Stromal cell of bone marrow (primary cell): ENCODE measurements at places on chromosomes 7 and 10.
A peak's percentile ranks its signal among the peaks of the same experiment; 100 is the strongest.

DNA sequence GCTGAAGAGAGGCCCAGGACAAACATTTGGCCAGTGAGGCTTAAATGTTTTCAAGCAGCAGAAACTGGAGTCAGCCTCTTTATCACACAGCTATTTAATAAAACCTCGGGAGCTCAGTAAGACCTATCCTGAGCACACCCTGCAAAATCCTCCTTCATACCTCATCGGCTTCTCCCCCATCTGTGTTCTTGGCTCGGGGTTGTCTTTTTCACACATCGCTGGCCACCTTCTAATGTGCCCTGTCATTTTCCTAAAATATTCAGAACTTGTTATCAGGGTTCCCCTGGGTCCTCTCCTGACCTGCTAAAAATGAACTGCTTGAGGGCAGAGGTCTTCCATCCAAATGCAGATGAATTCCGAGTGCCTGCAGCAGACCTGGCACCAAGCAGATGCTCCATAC lies 310.3 kb upstream of the AKR1E2 start:
- no peak for DNase-seq

GRCh38 chr10:3687510-3688081 lies 97.4 kb downstream of the KLF6 start:
- DNase-seq, result no peak

DNA sequence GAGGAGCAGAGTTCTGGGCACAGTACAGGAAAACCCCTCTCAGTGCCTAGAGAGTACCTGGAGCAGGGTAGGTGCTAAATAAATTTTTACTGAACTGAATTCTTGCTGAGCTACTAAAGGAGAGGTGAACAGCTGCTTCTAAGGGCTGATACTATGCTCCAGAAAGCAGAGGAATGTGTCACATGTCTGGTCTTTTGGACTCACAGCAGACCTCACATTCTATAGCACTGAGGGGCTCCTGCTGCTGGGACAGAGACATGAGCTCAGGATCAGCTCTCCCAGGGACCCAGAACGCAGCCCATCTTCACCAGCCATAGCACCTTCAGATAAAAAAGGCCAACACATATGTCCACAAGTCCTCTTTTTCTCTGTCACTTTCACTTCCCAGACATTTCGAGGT lies 133.0 kb upstream of the KLF14 start:
- DNase-seq, result no peak

DNA sequence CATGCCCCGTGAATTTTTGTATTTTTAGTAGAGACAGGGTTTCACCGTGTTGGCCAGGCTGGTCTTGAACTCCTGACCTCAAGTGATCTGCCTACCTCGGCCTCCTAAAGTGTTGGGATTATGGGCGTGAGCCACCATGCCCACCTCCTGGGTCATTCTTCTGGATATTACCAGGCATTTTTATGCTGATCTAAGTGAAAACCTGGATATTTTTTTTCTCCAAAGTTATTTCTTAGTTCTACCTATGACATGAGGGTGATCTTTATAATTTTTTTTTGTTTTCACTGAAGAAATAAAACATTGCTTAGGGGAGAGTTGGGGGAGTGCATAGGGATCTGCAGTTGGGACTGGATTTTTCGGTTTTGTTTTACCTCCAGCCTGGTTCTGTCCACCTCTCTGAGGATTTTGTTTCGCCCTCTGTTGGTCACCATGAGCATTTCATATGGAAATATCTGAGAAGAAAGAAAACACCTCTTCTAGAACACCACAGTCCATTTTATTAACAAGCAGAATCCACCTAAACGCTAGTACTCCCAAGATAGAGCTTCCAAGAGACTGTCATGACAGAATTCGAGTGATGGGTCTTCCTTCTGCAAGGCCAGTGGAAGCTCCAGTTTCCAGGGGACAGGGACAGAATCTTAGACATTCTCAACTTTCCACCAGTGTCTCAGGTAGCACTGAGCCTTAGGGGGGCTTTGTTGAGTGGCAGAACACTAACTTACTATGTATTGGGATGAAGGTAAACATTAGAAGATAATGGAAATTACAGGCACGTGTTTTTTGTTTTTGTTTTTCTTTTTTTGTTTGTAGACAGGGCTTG lies 33.4 kb upstream of the AFAP1L2 start:
- no peak for DNase-seq

- no peak for DNase-seq
Measured at GRCh38 chr10:116169782-116170445, 103.1 kb downstream of the GFRA1 start.

DNA sequence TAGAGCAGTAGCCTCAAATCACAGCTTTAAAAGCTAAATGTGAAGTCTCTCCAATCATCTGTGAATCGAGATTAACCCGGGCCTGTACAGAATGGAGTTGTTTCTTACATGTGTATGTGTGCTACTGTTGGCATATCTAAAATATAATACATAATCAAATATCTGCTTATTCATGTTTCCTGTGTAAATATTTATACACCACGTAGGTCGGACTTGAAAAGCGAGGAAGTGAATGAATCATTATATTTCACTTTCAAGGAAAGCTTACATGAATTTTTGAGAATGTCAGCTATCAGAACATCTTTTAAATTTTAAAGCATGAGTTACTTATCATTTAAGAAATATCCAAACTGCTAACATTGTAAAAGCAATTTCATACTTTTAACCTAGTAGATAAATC lies 233.3 kb downstream of the SLC25A13 start:
- no peak for DNase-seq

GRCh38 chr7:2645274-2645868 lies 13.6 kb downstream of the TTYH3 start:
- DNase-seq, result no peak

DNA sequence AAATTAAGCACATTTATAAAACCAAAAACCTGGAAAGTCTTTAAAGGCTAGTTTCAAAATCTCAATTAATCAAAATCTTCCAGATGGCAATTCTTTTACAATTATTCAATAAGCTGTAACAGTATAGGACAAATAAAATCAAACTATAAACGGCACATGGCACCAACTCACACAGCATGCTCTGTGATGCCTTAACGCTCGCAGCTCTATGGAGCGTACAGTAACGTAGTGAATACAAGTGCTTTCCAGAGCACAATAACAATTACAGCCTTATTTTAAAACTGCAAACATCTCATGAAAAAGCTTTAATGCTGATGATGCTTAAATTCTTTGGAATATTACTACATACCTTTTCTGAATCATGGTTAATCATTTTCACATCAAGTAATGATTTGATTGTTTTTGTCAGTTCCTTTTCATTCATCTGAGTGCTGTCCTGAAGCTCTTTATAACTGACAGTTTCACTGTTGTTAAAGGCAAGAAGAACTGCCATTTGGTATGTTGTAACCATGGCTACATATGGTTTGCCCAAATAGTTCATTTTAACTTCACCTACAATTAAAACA lies 74.2 kb downstream of the CUL2 start:
- DNase-seq, result no peak

DNA sequence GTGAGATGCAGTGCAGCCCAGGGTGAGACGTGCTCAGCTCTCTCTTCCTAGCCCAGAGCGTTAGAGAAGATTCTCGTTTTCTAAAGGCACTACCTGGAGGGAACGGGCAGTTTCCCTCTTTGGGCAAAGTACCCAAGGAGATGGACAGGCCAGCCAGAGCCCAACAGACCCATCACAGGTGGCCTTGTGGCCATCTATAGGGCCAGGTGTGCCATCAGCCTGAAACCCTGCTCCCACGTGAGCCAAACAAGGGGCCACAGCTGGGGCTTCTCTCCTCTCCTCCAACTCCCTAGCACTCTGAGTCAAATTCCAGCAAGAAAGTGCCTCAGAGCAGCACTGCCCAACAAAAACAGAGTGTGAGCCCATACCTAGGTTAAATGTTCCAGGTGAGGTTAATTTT lies 22.3 kb downstream of the CHST15 start:
- DNase-seq, result no peak

DNA sequence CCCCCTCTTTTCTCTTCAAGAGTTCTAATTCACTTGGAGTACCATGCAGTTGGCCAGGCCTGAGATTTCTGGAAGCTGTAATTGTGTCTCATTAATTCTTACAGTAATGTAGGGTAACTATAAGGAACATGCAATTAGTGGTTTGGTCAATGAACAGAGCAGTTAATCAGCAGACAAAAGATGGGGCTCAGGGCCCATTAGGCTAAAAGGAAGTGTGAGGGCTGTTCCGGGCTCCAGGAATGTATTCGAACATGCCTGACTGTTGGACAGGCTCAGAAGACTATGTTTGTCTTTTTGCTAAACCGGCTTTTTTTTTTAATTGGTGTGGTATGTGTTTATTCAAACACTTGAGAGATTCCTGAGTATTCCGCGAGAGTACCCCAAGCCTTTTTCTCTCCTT lies 42.5 kb upstream of the FZD8 start:
- no peak for DNase-seq

DNA sequence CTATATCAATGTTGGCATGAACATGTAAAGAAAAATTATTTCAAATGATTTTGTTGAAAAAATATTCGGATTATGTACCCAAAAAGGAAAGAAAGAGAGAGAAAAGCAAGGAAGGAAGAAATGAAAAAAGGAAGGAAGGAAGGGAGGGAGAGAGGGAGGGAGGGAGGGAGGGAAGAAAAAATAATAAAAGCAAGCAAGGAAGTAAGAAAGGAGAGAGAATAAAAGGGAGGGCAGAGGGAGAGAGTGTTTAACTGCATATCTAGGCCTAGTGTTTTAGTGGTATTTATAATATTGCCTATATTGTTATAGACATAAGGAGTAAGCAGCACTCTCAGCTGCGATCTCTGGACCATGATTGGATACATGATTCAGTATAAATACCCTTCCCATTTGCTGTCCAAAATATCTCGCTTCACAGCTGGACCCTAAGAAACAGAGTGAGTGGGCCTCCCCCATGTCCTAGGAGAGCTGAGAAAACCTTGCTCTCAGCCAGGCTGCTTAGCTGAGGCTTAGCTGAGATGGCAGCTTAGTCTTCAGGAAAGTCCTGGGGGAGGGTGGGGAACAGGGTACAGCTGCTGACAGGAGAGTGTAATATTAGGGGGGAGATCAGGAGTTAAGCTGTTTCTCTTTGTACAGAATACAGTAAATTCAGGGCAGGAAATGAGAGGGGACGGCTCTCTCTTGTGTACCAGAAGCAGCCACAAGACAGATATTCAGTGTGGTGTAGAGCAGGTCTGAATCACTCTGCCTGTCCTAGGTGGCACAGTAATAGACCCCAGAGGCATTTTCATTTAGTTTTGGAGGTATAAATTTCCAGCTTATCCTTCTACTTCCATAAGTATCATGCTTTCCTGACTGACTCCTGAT lies 66.8 kb upstream of the TARP start:
- DNase-seq, result no peak

GRCh38 chr10:23927576-23928325 lies 281.2 kb upstream of the KIAA1217 start:
- DNase-seq, result no peak

GRCh38 chr7:90387470-90388240 lies 15.6 kb upstream of the CLDN12 start:
- DNase-seq, result no peak

- no peak for DNase-seq
Measured at GRCh38 chr7:39703144-39703543, 79.8 kb downstream of the RALA start.

GRCh38 chr10:87771871-87772500 lies 46.0 kb downstream of the ATAD1 start:
- DNase-seq, result peak; percentile 3

- no peak for DNase-seq
Measured at GRCh38 chr7:25894902-25895791, 256.9 kb upstream of the NFE2L3 start.

DNA sequence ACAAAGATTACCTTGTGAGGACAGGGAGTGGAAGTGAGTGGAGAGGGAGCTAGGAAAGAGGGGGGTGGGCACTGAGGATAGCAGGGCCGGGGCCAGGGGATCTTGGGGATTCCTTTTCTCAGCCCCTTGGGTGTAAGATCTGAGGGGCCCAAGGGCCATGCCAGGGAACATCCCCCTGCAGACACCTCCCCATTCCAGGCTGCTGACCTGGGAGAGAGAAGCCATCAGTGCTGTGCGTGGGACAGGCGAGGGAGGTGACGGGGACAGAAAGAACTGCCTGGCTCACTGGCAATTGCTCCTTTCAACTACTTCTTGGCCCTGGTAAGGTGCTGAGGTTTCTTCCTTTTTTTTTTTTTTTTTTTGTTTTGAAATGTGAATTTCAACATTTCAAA lies 12.0 kb upstream of the BTBD16 start:
- DNase-seq, result no peak

DNA sequence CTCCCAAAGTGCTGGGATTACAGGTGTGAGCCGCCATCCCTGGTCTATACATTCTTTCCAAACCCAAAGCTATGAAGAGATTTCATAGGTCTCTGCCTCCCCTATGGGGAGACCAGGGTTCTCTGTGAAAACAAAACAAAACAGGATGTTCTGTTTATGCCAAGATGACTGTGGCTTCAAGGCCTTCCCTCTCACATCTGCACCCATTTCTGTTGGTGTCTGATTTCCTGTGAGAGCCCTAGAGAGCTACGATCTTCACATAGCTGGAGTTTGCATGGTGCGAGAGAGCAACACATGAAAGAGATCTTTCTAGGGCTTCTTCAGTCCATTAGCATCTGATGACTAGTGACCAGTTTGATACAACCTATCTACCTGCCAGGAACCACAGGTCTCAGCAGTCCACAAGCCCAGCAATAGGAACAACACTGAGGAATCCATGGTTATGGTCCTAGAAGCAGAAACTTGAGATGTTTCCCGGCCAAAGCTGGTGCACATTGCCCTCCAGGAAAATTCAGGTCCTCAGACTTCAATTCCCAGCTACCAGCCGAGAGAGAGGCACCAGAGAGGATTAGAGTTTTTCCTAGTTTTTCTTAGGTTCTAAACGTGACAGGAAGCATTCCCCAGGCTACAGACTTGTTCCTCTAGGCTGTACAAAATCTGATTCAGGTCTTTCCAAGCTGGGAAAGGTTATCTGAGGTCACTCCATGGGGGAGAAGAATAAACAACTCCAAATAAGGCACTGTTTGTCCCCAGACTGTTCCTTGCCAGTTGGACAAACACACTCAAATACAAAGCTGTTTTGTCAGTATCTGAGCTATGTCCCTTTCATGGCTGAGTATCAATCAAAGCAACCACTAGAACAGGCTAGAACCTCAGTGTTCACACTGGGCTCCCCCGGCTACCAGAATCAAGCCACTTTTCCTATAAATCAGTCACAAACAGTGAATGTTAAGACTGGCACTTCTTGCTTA lies 259.7 kb downstream of the CALN1 start:
- DNase-seq, result no peak

DNA sequence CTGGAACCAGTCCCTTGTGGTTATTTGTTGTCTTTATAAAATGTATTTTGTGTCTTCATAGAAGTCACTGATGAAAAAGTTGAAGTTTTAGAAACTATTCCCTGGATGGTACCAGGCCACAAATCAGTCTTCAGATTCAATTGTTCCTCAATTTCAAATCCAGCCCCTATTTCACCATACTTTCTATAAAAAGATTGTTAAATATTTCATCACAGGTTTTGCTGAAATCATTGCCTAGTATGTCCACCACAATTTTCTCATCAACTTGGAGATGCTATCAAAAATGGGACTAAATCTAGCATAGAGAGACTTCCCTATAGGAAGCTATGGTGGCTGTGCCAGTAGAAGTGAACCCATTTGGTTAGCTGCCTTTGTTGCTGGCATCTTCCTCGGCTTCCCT lies 118.5 kb downstream of the RAB18 start:
- no peak for DNase-seq
